ENCODE measurements at places on chromosomes 2 and 18. TPM values are rescaled to one million over a fixed set of nuclear protein-coding genes. Genes with fewer than 3 reads are reported as not detected.

Gene ALPP
- total RNA-seq: not detected

Gene IL1RL2
- 0.63 TPM for total RNA-seq

Gene RNU2-63P
- total RNA-seq: not detected

Gene C2orf15
- total RNA-seq: 1.6 TPM

Gene RAX
- not detected for total RNA-seq

Gene RAB6C
- 0.63 TPM for total RNA-seq

Gene STAT1
- total RNA-seq: 21.0 TPM

Gene TNS1
- 10.3 TPM for total RNA-seq

Gene SERPINB8
- total RNA-seq: 1.3 TPM

Gene WNT10A
- total RNA-seq: not detected

Gene PKDCC
- 30.0 TPM for total RNA-seq

Gene ASTL
- not detected for total RNA-seq

Gene PTPRN
- 30.7 TPM for total RNA-seq

Gene MC5R
- total RNA-seq: 5.0 TPM

Gene OR6B2
- not detected for total RNA-seq

Gene HAAO
- total RNA-seq: 1.3 TPM

Gene GULP1
- 54.1 TPM for total RNA-seq

Gene SPP2
- total RNA-seq: not detected

Gene MAB21L4
- total RNA-seq: not detected

Gene SULT1C4
- 11.9 TPM for total RNA-seq

Gene DES
- total RNA-seq: not detected

Gene HADHA
- 69.5 TPM for total RNA-seq

Gene SEC11C
- 47.6 TPM for total RNA-seq

Gene LOXHD1
- total RNA-seq: 0.31 TPM

Gene KHK
- 6.9 TPM for total RNA-seq

Gene ECEL1
- total RNA-seq: 0.63 TPM

Gene HOXD13
- not detected for total RNA-seq

Gene CRYBA2
- not detected for total RNA-seq

Gene SCN3A
- total RNA-seq: 313 TPM

Gene ESPNL
- not detected for total RNA-seq

Gene NAT8
- total RNA-seq: not detected

Gene NPHP1
- 6.3 TPM for total RNA-seq

Measured in parietal lobe (tissue), 2 donors.